ENCODE measurements at places on chromosomes 3 and 15. TPM values are rescaled to one million over a fixed set of nuclear protein-coding genes. Genes with fewer than 3 reads are reported as not detected.

Gene MFSD1
- total RNA-seq: 195 TPM

Gene GRK7
- under 0.01 TPM for total RNA-seq

Gene CHAC1
- 16.9 TPM for total RNA-seq

Gene FMN1
- 23.3 TPM for total RNA-seq

Gene SNURF
- total RNA-seq: 14.0 TPM

Gene CCDC9B
- 39.2 TPM for total RNA-seq

Gene AMT
- total RNA-seq: 1.2 TPM

Gene TNK2
- 10.9 TPM for total RNA-seq

Gene SKOR1
- total RNA-seq: 0.15 TPM

Gene SYNPR
- not detected for total RNA-seq

Gene ITIH4
- 3.3 TPM for total RNA-seq

Gene SRPRB
- total RNA-seq: 89.0 TPM

Gene SNX4
- total RNA-seq: 48.1 TPM

Gene GRM7
- not detected for total RNA-seq

Gene TNFSF10
- total RNA-seq: 9.7 TPM

Gene HDGFL3
- 24.5 TPM for total RNA-seq

Gene ISG20
- total RNA-seq: 4.8 TPM

Gene CAND2
- 16.9 TPM for total RNA-seq

Gene LARP6
- 69.6 TPM for total RNA-seq

Gene TFG
- total RNA-seq: 86.7 TPM

Gene COL6A6
- total RNA-seq: 1.6 TPM

Gene FES
- 38.7 TPM for total RNA-seq

Gene SNX22
- total RNA-seq: 0.50 TPM

Gene ST3GAL6
- total RNA-seq: 0.99 TPM

Gene ISL2
- total RNA-seq: 3.6 TPM

Gene TRH
- not detected for total RNA-seq

Gene RAD51
- total RNA-seq: 4.1 TPM

Gene FAM3D
- not detected for total RNA-seq

Gene PIGX
- total RNA-seq: 10.6 TPM

Gene C3orf18
- 22.7 TPM for total RNA-seq

Gene PRR20G
- not detected for total RNA-seq

Gene LRRC31
- not detected for total RNA-seq

Gene CHRM5
- under 0.01 TPM for total RNA-seq

Gene SERPINI2
- total RNA-seq: not detected

Gene OR4M2
- total RNA-seq: not detected

Gene CYP1A1
- total RNA-seq: not detected

Gene GOLIM4
- total RNA-seq: 69.0 TPM

Gene TTLL13
- not detected for total RNA-seq

Gene BFSP2
- not detected for total RNA-seq

Gene CD200R1
- not detected for total RNA-seq

Gene ITIH1
- not detected for total RNA-seq

Gene SLC22A14
- total RNA-seq: 0.15 TPM

Gene TJP1
- 61.7 TPM for total RNA-seq

Gene FETUB
- not detected for total RNA-seq

Gene IL17RB
- under 0.01 TPM for total RNA-seq

Gene PRSS50
- total RNA-seq: not detected

Gene C15orf39
- 4.8 TPM for total RNA-seq

Gene DCUN1D1
- 39.7 TPM for total RNA-seq

Gene CNTN4
- total RNA-seq: not detected

Gene CTXND1
- not detected for total RNA-seq

Gene IQCH
- total RNA-seq: 8.7 TPM

Gene SCG5
- total RNA-seq: 15.3 TPM

Gene SLC28A2
- not detected for total RNA-seq

Gene SIN3A
- total RNA-seq: 37.5 TPM

Gene HCLS1
- 0.17 TPM for total RNA-seq

Gene EPHA3
- 1.5 TPM for total RNA-seq

Gene DNAH12
- total RNA-seq: under 0.01 TPM

Gene NGLY1
- 28.6 TPM for total RNA-seq

Gene FANCD2OS
- not detected for total RNA-seq

Gene SENP2
- total RNA-seq: 40.6 TPM

Data from smooth muscle cell of trachea (primary cell).